Caudate nucleus (tissue), 63 donors: ENCODE measurements at places on chromosomes 5 and 9.

GRCh38 chr9:72951520-72952380 lies 1.1 kb downstream of the ALDH1A1 start:
- no peak for DNase-seq

- no peak for DNase-seq
These were observed 40.9 kb downstream of the CETN3 start for GRCh38 chr5:90368454-90369246.

DNA sequence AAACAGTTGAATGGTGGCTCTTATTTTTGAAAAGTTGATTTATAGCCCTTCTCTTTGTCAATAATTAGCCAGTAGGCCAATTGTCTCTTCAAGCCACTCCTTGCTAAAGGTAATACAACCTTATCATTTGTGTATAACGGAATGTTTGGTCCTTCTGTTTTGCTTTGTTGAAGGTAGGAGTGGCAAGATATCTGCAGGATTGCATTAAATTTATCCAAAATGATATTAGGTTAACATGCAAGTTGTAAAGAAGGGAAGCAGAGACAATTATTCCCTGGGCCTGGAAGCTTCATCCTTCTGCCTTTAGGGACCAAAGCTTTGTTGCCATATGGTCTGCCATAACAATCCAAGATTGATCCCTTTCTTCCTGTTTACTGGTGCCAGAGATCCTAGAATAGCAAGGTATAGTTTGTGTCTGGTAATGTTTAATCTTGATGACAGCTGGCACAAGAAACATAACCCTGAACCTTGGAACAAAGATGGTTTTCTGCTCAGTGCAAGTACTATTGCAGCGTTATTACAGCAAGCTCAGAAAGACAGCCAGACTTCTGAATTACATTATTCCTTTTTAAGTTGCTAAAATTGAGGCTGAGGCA lies 15.5 kb upstream of the FSD1L start:
- no peak for DNase-seq

DNA sequence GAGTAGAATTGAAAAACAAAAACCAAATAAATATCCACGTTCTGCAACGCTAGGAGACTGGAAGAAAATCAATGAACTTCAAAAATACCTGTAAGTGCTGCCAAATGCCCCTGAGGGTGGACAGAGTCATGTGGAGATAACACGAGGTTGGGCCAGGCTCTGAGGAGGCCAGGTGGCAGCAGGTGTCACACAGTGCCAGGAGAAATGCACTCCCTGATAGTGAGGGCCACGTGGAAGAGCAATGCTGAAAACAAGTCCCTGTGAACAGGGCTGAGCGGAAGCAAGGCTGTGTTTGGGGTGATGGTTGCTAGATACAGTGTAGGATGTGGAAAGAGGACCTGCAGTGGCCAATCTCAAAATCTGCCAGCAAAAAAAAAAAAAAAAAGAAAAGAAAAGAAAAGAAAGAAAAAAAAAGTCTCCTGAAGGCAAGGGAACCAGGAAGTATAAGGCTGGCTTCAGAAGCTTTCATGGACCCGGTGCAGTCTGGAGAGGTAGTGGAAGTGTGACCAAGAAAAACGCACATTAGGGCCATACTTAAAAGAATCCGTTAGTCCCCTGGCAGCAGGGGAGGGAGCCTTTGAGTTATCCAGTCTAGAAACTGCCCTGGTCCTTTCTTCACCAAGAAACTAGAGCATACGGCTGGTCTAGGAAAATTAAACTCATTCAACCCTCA lies 16.8 kb downstream of the C1QTNF3 start:
- no peak for DNase-seq

- DNase-seq: no peak
These were observed 41.9 kb upstream of the CFAP157 start for GRCh38 chr9:127664678-127665507.
